OCI-LY7 (cell line): ENCODE measurements at places on chromosomes 4 and X.

- no peak for DNase-seq
Observed at GRCh38 chr4:159224408-159224807, 121.5 kb downstream of the RAPGEF2 start.

GRCh38 chr4:123325241-123325681, 71.3 kb upstream of the SPRY1 start:
- peak; percentile 88 for DNase-seq

DNA sequence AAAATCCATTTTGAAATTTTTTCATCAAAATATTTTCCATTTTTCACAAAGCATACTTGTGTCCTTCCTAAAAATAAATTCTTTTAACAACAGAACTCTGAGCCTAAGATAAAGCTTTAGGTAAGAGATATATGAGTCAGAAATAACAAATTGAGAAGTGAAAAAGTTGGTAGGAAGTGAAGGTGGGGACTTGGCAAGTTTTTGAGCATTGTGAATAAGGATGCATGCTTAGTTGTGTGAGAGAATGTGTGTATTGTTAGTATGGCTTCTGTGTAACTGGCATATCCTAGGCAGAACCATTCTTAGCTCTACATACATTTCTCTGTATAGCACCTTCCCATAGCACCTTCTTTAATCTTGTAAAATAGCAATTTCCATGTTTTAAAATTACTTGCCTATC, 6.8 kb downstream of the ASB5 start:
- DNase-seq: no peak

DNA sequence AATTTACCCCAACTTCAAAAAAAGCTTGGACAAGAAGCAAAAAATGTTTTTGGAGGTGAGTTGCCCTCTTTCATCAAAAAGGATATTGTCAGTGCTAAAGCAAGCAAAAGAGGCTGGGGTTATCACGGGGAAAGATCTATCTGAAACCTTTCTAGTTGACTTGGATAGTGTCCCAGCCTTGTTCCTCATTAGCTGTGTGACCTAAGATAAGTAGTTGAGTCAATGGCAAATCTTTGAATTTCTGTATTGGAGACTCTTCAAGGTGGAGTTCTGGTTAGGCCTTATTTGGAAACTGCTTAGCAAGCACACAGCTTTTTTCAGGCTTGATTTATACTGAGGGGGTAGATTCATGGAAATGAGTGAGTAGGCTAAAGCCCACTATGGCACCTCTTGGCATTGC, 271.6 kb downstream of the GRIA3 start:
- no peak for DNase-seq

DNA sequence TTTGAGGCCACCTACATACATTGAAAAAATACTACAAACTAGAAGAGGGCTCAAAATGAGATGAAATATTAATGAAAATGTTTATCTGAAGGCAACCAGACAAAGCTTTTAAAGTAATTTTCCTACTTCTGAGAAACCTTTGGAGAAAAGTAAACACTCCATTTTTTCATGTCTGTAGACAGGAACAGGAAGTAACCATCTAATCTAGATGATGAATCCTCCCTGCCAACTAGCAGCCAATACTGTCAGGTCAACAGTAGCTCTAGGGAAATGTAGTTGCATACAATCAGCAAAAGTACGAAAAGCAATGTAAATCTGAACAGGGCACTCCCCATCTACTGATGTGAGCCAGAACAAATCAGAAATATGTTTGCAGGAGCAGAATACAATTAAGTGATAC, 49.0 kb downstream of the AMMECR1 start:
- DNase-seq: no peak

- no peak for DNase-seq
Observed at GRCh38 chr4:159134429-159134828, 31.6 kb downstream of the RAPGEF2 start.

- no peak for DNase-seq
Observed at GRCh38 chr4:141081921-141082395, 51.3 kb downstream of the RNF150 start.

- no peak for DNase-seq
Observed at GRCh38 chr4:177455561-177455970, 13.3 kb upstream of the AGA start.

DNA sequence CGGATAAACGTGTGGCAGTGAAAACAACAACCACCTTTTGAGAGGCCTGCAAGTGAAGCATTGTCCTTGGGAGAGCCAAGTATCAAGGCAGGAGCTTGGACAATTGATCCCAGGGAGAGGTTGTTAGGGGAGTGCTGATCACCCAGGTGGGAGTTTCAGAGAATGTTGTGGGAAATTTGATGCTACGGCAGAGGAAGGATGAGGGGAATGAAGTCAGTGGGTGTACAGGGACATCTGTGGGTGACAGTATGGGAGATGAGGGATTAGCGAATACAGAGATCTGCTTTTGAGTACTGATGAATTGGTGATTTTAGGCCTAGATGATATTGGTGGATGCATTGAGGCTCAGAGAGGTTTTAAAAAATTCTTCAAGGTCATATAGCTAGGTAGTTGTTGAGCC, 4.3 kb downstream of the GNL3L start:
- DNase-seq: no peak

- DNase-seq: no peak
Observed at GRCh38 chrX:53247928-53248327, 22.9 kb upstream of the KDM5C start.

- no peak for DNase-seq
Observed at GRCh38 chr4:118848242-118848641, 12.3 kb upstream of the SEC24D start.

DNA sequence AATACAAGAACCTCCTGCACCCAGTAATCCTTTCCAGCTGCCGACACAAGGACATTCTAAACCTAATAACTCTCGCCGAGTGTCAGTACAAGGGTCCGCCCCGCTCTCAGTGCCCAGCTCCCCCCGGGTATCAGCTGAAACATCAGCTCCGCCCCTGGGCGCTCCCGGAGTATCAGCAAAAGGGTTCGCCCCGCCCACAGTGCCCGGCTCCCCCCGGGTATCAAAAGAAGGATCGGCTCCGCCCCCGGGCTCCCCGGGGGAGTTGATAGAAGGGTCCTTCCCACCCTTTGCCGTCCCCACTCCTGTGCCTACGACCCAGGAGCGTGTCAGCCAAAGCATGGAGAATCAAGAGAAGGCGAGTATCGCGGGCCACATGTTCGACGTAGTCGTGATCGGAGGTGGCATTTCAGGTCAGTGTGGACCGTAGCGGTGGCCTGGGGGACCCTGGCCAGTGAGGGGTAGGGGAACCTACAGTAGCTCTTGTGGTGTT, at the start of gene MAOA:
Gene MAOA, plus strand, starts transcription at position 295 of the 490 bp plus-strand sequence. Its CDS starts 43 bp downstream, at position 338.
- DNase-seq: no peak

GRCh38 chrX:38052096-38052495, 45.7 kb downstream of the SYTL5 start:
- no peak for DNase-seq

DNA sequence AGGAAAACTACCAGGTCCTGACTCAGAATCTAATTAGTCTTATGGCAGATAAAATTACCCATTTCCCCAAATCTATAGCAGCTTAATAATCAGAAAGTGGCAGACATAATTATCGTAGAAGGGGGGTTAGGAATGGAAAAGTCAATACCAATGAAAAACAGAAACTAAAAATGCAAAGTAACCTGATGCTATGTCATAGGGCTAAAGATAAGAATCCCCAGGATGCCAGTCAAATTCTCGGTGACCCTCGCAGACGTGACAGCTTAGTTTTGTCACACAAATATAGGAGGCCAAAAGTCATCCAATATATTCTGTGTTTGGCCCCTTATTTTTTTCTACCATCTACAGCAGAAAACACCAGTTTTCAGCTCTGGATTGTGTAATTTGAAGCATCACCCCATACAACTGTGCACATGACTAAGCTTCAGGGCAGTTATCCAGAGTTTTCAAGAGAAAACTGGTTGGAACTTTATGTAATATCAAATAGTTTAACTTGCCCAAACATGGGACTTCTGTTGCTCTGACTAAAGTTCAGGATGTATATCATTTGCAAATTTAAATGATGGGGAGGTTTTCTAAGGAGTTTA, 30.9 kb downstream of the RASSF6 start:
- DNase-seq: no peak

DNA sequence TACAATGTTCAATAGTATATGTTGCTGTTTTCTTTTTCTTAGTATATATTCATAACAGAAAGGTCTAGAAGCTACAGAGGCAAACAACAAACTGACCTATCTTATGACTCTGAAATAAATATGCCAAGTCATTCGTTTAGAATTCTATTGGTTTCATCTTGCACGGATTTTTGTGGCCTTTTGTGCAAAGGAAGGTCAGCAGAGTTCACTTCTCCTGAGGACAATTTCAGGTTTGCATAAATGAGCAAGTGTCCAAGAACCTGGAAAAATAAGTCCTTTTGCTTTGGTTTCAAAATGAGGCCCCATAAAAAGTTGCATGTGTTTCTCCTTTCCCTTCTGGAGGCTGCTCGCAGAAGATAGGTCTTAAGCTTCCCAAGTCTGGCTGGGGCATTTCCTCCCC, 156.9 kb downstream of the APBB2 start:
- DNase-seq: no peak

DNA sequence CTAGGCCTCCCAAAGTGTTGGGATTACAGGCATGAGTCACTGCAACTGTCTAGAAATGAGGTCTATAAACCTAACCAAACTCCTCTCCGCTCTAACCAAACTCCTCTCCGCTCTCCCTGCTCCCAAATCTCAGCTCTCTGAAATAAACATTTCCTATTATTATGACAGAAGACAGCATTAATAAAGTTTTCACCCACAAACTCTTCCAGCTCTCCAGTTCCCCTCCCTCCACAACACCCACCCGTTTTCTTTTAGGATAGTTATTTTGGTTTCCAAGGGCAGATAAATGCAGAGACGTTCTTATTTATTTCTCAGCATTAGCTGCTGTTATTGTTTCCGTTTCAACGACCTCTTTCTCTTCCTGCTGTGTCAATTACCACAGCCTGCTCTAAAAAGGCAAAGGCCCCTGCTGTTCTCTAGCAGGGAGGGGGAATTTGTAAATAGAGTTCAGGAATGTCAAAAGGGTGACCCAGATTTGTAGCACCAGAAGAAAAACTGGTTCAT, 13.3 kb upstream of the SCD5 start:
- no peak for DNase-seq

DNA sequence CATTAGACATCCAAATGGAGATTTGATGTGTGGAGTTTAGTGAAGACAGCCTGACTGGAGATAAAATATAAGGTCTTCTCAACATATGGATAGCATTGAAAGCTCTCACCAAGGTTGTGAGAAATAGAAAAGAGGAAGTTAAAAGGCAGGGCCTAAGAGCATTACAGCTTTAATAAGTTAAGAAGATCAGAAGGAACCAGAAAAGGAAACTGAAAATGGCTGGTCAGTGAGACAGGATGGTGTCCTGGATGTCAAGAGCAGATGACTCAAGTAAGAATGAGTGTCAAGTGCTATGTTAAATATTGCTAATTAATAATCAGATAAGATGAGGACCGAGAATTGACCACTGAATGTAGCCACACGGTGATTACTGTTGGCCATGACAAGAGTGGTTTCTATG, 642.9 kb downstream of the STPG2 start:
- no peak for DNase-seq

DNA sequence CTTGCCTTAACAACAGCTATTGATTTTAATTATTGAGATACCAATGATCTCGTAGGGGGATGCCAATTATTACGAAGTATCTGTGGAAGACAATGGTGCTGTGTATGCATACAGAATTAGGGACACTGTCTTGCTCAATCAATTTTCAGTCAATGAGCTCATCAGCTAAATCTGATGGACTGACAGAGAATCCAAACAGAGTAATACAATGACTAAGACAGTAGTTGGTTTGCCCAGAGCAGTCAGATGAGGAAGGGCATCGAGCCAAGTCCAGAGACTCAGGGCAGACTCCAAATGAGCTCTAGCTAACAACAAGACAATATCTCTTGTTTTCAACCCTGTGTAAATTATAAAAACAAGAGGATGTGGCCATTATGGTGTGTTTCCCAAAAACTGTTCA, 14.7 kb upstream of the GSX2 start:
- no peak for DNase-seq

GRCh38 chr4:182307746-182308145, 64.5 kb downstream of the TENM3 start:
- DNase-seq: no peak

GRCh38 chr4:76311896-76312331, 5.4 kb downstream of the STBD1 start:
- DNase-seq: no peak

DNA sequence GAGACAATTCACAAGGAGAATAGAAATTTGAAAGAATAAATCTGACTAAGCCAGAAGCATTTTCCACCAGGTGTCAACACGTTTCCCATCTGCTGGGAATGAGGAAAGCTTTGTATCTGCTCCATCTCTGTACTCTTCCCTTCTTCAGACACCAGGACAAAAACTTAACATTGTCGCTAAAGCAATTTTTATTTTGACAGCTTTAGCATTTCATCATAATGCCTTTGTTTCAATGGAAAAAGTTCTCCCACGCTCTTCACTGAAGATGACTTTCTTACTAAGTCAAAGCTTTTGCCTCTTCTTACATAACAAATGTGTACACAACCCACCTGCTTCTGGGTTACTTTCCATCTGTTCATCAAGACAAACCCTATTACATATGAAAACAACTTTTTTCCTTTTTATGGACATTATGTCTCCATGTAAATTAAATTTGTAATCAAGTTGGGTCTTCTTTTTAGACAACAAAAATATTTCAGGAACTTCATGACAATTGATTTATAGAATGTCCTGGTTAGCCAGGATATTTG, 141.7 kb upstream of the GUCY1A1 start:
- no peak for DNase-seq

GRCh38 chrX:119618439-119618838, 12.2 kb upstream of the NKRF start:
- peak; percentile 48 for DNase-seq

- no peak for DNase-seq
Observed at GRCh38 chr4:79292008-79292407, 33.9 kb downstream of the NAA11 start.

- no peak for DNase-seq
Observed at GRCh38 chr4:133424605-133425004, 275.5 kb downstream of the PCDH10 start.

- DNase-seq: no peak
Observed at GRCh38 chr4:7910952-7911578, 28.6 kb downstream of the AFAP1 start.

- peak; percentile 76 for DNase-seq
Observed at GRCh38 chr4:110198435-110199416, at the start of gene ELOVL6. Gene ELOVL6 (minus strand): TSS chr4:110198615. CDS start chr4:110198335, 280 bp downstream.

- DNase-seq: no peak
Observed at GRCh38 chrX:9374555-9374954, 90.3 kb upstream of the TBL1X start.

DNA sequence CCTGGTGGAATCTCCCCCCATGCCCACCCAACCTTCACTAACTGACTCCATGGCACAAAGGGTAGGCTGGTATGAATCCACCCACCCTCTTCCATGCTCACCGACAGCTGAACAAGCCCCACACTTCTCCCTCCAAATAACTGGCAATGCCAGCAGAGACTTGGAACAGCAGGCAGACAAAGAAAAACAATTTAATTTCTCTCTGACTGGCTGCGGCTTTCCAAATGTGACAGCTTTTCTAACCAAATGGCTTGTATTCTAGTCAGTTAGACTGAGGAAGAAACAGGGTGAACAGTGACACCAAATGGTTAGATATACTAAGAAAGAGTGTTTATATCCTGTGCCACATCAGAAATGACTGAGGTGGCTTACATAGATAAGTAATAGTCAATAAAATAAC, 199.3 kb upstream of the ADAMTS3 start:
- no peak for DNase-seq

- DNase-seq: no peak
Observed at GRCh38 chr4:128653527-128654444, 155.7 kb upstream of the JADE1 start.
